CD4-positive, alpha-beta T cell treated with Interleukin-10 for 1 hour (primary cell): ENCODE measurements at places on chromosomes 1 and 21.

GRCh38 chr1:16082283-16083038, 9.0 kb upstream of the FAM131C start:
- peak; percentile 65 for DNase-seq

GRCh38 chr1:172650474-172651193, 8.3 kb upstream of the FASLG start:
- DNase-seq = no peak

DNA sequence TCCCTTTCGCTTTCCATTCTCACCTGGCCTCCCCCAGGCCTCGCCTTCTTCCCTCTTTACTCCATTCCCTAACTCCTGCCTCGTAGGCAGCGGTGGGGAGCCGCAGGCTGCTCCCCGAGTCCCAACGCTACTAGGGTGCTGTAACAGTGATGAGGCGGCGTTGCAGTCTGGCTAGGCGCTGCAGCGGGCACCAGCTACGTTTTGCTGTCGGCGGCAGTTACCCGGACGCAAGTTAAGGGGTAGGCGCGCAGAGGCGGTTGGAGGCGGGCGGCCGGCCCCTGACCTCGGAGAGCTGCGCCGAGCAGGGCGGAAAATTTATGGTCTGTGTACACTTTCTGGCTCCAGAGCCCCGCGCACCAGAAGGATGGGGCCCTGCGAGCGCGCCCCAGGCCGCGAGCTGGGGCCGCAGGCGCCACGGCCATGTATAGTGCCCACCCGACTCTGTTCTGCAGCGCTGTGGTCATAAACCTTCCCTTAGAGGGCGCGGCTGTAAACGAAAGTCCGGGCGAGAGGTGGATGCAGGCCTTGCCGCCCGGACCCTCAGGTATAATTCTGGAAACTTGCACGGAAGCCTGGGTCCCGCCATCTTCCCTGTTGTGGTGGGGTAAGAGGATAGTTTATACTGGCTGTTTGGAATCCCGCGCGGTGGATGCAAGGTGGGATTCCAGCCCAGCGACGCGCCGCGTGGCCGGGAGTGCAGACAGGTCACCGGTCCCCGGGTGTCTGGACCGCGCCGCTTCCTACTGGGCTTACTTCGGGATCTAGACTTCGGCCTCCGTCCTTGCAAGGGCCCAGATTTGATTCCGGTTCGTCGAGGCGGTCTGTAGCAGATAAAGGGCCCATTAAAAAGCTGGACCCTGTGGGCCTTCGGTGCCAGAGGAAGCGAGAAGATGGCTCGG, 15.0 kb downstream of the HLX start:
- no peak for DNase-seq

GRCh38 chr1:18974606-18975005, 18.1 kb upstream of the IFFO2 start:
- DNase-seq = no peak

- DNase-seq = no peak
Measured at GRCh38 chr1:186418503-186418902, 42.4 kb downstream of the PDC start.

- DNase-seq = no peak
Measured at GRCh38 chr1:244583358-244583982, 69.5 kb upstream of the DESI2 start.

DNA sequence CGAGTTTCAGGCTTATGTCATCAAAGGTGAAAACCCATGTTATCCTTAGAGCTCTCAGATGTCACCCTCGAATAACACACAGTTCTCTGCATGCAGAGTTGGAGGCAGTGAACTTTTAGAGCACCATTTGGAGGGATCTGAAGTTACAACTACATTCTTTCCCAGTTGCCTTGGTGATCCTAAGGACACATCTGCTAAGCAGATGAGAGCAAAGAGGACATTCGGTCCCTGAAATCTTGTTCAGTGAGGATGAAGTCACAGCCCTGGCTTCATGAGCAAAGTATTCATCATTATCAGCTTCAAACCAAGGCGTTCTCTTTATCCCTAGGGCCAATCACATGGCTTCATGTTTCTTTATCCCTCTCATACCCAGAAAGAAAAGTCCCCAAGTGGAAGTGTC, 23.1 kb upstream of the MCOLN2 start:
- DNase-seq = no peak

- DNase-seq = no peak
Measured at GRCh38 chr1:119569095-119569494, 62.1 kb downstream of the HSD3B1 start.

DNA sequence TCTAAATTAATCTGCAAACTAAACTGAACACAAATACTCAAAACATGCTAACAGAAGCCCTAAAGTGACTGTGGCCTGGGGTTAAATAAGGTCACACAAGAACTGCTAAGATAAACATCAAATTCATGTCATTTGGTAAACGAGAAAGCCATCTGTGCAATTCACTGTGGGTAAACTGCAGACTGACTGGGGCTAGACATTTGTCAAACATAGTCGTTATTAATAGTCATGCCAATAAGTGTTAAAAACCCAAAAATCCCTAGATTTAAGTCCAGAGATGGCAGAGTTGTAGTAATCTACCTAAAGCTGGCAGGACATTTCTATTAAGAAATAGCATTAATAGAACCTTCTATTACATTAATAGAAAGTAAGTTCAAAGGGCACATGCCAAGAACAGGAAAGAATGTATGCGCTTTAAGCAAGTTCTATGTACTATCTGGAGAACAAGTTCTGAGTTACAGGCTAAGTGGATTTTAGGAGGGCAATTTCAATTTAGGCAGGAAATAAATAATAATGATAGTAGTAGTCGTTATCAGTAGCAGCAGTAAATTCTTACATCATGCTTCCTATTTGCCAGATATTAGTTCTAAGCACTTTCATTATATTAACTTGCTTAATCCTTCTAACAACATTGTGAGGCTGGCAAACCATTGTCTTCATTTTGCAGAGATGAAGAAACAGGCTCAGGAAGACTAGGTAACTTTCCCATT, 8.6 kb downstream of the EDEM3 start:
- peak; percentile 46 for DNase-seq

DNA sequence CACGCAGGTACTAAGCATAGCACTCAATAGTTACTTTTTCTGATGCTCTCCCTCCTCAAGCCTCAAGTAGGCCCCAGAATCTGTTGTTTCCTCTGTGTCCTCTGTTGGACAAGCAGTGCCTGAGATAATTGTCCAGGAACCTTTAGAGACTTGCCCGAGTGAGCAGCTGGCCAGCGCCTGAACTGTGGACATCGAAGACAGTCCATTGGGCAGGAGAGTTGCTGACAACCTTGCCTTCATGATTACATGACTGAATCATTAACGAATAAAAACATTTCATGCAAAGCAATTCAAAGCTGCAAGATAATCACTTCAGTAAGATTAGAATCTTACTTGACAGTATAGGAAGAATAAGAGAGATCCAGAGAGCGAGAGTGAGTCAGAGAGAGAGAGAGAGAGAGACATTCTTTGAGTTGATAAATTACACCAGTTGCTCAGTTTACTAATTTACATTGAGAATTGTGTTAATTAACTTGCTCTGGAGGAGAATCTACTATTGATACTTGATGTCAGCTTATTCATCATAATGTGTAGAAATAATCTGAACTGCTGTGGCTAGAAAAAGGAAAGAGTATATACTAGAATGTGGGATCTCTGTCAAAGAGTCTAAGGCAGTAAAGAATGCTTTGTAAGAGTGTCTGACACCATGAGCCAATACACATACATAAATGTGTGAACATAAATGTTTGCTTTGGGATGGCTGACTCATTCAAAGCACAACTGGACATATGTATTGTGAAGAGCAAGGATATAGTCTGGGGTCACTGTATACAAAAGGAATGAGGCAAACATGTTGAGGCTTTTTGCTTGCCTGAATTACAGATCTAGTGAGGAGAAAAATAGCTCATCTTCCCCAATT, 216.0 kb downstream of the ZNF326 start:
- DNase-seq = no peak

DNA sequence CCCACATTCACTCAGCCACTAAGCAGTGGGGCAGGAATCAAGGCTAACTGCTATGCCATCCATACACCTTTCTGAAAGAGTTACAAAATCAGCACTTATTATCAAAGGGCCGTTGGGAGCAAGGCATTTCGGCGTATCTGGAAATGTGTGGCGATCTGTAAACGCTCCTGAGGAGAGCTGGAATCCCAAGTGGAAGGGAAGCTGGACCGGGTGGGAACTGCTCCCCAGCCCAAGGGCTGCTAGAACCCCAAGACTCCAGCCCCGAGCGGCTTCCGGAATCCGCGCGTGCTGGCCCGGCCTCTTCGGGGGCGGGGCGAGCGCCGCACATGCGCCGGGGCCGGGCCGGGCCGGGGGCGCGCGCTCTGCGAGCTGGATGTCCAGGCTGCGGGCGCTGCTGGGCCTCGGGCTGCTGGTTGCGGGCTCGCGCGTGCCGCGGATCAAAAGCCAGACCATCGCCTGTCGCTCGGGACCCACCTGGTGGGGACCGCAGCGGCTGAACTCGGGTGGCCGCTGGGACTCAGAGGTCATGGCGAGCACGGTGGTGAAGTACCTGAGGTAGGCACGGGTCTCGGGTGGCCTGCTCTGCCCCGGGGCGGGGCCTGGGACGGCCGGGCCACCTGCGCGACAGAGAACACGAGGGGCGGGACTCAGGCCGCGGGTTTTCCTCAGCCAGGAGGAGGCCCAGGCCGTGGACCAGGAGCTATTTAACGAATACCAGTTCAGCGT, at the start of gene NAXE:
Gene NAXE (plus strand): TSS at position 345 of the 726 bp plus-strand sequence. CDS start 29 bp downstream, at position 374.
- DNase-seq = peak; percentile 71

DNA sequence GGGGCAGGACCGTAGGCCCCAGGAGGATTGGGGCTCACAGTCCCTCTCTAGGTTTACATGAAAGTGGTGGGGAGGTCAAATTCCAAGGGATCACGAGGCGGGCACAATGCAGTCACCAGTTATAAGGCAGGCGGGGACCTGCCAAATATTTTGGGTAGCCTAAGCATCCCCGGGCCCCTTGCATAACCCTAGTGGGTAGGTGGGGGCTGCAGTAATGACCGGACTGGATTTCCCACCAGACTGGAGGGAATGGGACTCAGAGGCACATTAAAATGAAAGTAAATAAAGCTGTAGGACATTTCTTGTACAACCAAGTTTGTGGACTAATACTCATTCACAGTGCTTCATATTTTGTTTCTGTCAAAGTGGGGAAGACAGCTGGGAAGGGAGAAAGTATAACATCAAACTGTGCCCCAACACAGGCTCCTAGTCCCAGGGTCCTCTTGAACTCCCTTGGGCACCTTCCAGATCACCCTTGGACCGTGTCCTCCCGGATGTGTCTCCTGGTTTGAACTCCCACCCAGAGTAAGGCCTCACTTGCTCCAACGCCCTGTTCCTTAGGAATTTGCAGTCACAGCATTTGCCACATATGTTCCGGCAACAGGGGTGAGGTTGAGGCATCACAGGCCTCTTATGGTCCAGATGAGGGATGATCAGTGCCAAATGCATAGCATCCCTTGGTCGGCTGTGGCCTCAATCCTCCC, 28.4 kb upstream of the KIAA0040 start:
- DNase-seq = no peak
